ENCODE measurements at places on chromosomes 3 and 15.

DNA sequence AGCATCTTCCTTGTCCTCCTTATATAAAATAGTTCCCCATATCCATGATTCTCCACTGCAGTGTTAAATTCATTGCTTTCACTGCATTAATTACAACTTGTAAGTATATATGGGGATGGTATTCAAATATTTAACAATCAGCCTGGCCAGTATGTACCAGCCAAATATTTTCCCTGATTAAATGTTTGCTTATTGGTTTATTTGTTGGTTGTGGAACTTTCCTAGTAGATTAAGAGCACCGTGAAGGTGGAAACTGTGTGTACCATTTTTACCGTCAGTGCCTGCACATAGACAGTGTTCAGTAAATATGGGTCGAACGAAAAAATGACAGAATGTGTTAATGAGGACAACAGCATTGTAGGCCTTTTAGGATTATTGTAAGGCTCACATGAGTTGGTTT is 7.0 kb downstream of the LAMP3 start:
- no peak for DNase-seq

GRCh38 chr3:52820736-52821135 is 9.7 kb downstream of the ITIH4 start:
- no peak for DNase-seq

GRCh38 chr3:78338405-78338804 is 1298.5 kb downstream of the ROBO2 start:
- DNase-seq: no peak

DNA sequence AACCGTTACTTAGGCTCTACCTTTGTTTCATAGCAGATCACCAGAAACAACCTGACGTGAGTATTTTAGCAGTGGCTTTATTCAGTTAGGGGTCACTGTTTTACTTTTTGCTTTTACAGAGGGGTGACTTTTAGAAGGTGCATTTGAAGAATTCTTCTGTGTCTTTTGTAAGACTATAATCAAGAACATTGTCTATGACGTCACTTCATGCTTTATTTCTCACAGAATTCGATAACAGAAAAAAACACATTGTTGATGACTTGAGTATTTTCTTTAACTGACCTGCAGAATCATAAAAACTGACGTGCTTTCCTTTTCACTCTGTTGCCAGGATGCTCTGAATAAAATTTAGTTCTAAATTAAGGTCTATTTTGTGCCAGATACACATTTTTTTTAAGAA is 244.5 kb downstream of the SLC9A9 start:
- DNase-seq: no peak

DNA sequence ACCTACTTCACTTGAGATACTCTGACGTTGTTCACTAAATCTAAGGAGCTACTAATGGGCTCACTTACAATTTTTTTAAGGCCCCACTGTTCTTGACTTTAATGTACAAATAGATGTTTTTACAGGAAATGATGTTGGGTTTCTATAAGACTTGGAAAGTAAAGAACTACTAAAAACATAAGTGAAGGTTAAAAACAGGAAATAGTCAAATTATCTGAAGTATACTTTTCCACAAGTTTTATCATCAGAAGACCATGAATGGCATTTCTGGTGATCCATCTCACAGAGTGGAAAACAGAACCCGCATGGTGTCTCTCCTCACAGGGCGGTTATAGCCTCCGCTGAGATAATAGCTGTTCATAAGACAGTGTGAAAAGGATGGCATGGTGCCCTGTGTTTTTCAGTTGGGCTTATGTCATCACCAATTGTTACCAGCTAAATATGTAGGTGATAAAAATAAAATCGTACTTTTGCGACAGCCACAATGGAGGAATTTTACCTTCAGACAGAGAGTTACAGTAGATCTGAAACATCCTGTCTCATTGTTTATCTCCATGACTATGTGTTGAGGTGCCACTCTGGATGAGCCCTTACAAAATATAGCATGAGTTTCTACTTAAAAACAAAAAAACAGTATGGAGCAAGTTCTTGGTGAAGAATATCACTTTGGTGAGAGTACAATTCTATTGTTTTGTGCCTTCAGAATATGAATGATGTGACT is 462.4 kb downstream of the RAP2B start:
- DNase-seq: no peak

- no peak for DNase-seq
Measured at GRCh38 chr3:62367763-62368195, 5.6 kb downstream of the FEZF2 start.

- DNase-seq: no peak
Measured at GRCh38 chr3:133548090-133548489, 25.4 kb upstream of the CDV3 start.

DNA sequence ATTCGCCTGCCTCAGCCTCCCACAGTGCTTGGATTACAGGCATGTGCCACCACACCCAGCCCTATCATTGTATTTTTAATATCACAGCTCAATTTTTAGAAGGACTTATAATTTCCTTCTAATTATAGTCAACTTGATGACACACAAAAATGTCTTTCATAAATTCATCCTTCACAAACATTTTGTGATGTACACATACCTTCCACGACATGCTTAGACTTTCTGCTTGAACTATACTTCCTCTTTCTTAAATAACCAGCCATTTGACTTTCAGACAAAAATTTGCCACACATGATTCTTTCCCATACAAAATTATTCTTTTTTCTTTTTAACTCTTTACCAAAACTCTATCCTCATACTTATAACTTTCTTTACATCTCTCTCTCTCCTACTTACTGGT is 48.4 kb upstream of the CCK start:
- peak; percentile 47 for DNase-seq

DNA sequence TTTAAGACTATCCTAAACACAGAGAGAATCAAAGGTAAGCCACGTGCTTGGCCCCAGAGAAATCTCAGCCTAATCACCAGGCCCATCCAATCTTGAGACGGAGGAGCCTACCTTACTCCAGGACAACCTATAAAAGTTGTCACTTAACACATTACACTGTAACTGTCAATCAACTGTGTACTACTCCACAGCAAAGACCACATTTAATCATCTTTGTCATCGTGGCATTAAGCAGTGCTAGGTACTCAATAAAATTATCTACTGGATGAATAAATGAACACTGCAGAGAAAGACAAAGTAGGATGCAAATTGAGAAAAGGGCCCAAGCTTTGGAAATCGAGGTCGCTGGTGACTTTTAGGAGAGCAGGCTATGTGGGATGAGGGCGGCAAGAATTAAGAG is 466.7 kb downstream of the SHQ1 start:
- DNase-seq: no peak

DNA sequence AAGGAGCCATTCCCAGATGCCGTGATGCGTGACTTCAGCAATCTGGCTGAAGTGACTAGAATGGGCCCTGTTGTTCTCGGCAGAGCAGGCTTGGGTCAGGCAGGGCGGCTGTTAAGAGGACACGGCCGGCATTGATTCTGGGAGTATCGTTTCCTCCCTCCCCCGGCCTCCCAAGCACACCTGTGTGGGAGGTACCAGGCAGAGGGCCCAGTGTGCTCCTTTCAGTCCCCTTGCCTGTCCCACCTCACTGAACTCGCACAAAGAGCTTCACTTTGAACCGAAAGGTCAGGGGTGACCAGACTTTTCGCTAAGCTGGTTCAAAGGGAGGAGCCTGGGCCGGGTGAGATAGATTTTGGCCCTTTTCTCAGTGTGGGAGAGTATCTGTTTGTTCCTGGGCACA is 92.7 kb downstream of the CEMIP start:
- no peak for DNase-seq

GRCh38 chr3:154191520-154191919 is 70.3 kb downstream of the ARHGEF26 start:
- no peak for DNase-seq

DNA sequence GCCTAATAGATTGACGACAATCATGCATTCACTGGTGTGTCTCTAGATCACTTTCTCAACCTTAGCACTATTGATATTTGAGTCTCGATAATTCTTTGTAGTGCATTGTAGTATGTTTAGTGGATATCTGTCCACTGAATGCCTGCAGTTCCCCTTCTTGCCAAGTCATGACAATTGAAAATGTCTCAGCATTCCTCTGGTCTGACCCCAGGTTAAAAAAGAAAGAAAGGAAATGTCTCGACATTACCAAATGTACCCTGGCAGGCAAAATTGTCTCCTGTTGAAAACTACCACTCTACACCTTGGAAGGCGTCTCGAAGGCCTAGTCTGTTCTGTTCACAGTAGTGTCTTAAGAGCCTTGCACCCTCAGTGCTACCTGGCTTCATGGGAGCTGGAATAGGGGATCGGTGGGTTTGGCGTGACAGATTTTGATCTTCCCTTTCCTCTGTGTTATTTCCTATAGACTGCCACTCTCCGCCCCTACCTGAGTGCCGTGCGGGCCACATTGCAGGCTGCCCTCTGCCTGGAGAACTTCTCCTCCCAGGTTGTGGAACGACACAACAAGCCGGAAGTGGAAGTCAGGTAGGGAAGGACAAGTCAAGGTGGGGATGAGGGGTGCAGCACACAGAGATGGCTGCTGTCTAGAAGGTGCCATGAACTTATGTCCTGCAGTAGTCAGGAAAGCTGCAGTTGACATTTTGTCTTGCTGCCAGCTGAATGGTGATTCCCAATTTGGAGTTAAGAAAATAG is 4.5 kb downstream of the ARPC4 start:
- no peak for DNase-seq

GRCh38 chr3:141421639-141422319 is 53.5 kb downstream of the ZBTB38 start:
- no peak for DNase-seq

GRCh38 chr3:8619548-8619947 is 25.1 kb downstream of the SSUH2 start:
- no peak for DNase-seq

DNA sequence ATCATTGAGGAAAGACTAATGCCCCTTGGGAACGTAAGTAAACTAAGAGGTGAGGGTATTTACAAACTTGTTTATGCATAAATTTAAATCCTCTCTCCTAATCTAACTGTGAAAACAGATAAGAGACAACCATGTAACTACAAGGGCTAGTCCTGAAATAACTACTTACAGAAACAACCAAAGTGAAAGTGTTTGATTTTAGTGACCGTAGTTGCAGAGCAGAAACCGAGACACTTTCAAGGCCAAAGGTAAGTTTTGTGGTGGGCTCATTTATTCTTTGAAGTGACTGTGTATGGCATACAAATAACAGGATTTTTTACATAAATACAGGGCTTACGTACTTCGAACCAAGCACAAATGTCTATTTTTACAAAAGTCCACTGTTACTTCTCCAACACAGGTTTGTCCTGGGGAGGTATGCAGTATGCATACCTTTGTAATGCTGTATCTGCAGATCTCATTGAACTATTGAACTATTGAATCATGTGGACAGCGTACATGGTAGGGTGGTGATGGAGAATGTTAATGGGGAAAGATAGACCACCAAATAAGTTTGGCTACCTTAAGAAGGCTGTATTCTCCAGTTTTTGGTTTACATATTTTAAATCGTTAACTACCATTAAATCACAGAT is 99.6 kb upstream of the RBMS3 start:
- no peak for DNase-seq

DNA sequence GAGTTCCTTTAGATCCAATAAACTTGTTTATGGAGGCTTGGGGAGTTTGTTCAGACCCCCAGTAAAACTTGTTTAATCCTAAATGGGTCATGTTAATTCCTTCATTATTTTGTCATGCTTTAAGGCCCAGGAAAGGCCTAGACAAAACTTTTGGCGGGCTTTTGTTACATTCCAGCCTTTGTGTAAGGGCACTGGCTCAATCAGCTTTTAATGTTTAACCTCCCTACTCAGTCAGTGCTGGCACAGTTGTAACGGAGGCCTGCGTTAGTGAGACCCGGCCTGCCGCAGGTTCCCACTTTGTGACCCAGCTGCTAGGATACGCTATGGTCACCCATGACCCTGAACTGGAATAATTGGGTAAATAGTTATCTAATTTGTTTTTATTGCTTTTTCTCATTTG is 59.2 kb downstream of the OXSM start:
- no peak for DNase-seq

DNA sequence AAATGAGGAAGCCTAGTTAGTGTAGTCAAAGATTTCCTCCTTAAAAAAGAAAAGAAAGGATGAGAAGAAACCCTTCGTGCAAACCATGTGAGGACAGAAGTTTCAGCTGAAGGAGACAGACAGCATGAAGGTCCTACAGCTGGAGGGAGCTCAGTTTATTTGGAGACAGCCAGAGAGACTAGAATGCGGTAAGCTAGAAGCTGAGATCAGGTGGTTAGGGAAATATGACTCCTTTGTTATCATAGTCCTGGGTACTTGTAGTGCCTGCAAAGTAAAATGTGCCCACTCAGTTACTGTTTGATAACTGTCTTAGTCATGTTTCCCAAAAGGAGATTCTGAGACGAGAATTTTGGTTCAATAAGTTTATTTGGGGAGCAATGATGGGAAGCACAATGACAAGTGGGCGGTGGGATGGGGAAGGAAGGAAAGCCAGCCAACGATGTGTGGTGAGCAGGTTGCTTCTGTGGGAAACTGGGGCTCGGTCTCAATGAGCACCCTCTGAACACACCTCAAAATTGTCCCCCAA is 178.8 kb upstream of the SNTN start:
- no peak for DNase-seq

DNA sequence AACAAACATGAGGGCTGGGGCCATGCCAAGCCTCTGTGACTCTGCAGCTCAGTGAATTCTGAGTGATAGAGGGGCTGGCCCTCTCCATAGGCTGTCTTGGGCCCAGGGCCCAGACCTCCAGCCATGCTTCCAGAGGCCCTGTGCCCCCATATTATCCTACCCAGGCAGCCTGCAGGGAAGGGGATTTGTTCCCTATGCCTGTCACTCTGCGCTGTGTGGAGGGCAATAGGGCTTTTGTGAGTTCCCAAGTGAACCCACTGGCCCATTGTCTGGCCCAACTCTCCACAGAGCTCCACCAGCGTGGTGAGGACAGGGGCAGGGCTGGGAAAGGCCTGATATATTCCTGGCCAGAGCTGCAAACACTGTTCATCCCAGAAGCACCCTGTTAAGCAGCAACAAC is 113.2 kb downstream of the EPHB1 start:
- DNase-seq: no peak

DNA sequence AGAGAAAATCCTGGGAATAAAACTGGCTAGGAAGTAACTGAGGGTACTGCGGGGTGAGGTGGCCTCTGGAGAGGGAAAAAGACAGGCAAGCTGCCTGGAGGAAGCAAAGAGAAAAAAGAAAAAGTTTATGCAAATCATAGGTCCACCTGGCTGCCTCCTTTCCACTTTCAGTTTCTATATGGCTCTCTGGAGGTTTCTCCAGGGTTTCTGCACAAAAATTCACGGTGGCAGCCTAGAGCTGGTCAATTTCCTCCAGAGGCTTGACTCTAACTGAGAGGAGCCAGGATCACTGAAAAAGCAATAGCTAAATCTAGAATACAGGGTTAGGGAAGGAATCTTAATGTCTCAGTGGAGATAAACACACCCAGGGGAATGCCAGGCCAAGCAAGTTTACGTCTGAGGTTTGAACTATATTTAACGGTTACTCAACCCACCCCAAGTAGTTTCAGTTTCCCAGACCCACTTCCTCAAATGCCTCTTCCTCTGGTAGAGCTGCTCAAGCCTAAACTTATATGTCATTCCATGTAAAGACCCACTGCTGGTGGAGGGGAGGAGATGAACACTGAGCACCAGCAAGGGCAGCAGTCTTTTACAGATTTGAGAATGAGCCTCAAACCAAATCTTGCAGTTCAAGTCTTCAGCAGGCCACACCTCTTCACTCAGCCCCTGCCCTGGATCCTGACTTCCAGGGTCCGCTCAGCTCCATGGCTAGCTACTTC is 5.7 kb downstream of the LYSMD2 start:
- no peak for DNase-seq

GRCh38 chr3:66555214-66555844 is 54.5 kb upstream of the LRIG1 start:
- DNase-seq: no peak
